ENCODE measurements at places on chromosomes 7 and 10.

GRCh38 chr7:107966711-107967110 is 36.2 kb downstream of the LAMB1 start:
- no peak for DNase-seq

DNA sequence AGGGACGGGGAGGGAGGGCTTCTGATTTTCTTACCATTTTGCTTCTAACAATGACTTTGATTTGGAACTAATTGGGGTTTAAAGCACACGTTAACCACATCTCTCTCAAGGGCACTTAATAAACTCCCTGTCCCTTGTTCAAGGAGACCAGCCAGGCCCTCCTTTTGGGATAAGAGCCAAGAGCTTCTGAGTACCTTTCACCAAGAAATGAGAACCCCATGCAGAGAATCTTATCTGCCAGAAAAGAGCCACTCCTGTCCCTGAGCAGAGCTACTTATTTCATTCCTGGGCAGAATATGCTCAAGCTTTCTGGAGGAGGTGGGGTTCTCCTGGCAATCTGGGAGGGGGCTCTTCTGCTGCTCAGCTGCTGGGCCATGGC is 574.6 kb downstream of the GALNT17 start:
- no peak for DNase-seq

GRCh38 chr10:14588084-14588937 is 186.4 kb downstream of the FAM107B start:
- DNase-seq, result no peak

- DNase-seq, result no peak
Measured at GRCh38 chr7:16702441-16702840, 51.1 kb upstream of the TSPAN13 start.

DNA sequence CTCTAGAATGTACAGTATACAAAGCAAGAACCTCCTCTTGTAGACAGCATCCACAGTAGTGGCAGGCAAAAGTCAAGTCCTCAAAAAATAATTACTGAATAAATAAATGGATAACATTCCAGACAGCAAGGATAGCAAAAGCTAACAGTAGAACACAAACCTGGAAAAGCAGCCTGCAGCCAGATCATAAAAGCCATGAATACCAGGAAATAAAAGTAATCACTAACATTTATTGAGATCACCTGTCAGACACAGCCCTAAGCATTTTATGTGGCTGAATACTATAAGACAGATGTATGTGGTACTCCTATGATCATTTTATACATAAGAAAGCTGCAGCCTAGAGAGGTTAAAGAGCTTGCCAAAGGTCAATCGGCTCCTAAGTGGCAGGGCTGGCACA is 34.0 kb downstream of the CUL2 start:
- DNase-seq, result no peak

GRCh38 chr7:24932815-24933214 is 47.2 kb downstream of the OSBPL3 start:
- DNase-seq, result no peak

GRCh38 chr10:31460242-31460641 is 141.2 kb downstream of the ZEB1 start:
- no peak for DNase-seq

- no peak for DNase-seq
Measured at GRCh38 chr10:79027147-79028055, 41.4 kb upstream of the ZMIZ1 start.

GRCh38 chr10:69480068-69480412 is 28.8 kb downstream of the TSPAN15 start:
- no peak for DNase-seq

DNA sequence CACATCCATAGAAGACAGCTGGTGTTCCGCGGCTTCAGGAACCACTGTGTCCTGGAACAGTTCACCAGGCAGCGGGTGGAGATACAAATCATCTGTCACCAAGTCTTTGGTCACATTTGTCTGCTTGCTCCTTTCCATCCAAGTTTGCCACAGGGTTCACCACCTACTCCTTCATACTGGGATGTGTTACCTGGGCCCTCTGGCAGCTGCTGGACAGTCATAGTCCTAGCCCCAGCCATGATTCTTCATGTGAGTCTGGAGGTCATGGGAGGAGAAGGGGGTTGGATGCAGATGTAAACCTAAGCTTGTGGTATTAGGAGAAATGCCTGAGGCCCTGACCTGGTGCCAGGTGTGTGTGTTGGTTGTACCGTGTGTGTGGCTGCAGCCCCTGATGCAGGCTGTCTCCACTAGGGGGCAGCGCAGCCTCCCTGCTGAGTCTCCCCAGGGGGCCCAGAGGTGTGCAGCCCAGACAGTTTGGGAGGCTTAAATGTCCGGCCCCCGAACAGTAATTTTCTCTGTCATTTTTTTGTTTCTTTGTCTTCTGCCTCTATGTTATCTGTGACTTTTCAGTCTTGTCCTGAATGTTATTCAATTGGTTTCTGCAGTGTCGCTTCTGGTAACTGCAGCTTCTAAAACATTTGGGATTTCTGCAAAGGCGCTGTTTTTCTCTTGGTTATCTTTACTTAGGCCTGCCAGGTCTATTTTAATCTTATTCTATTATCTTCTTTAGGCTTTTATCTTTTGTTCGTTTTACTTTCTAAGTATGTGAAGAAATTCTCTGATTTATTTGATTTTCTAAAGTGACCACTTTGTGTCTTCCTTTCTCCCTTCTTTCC is 14.8 kb downstream of the NPS start:
- no peak for DNase-seq

DNA sequence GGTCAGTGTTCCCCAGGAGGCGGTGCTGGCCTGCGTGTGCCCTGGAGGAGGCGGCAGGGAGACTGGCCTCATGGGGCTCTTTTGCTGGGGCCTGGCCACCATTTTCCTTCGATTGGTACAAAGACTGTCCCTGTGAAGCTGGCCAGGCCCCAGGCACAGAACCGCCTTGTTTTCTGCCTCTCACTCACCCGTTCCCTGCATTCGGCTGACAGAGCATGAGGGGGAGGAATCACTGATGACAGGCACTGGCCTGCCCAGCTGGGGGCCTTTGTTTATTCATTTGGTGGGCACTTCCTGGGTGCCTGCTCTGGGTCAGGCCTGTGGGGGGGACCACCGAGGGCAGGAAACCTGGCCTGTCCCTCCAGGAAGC is 139.2 kb downstream of the FAM53B start:
- DNase-seq, result no peak

GRCh38 chr10:92993699-92994272 is 66.8 kb upstream of the CYP26C1 start:
- no peak for DNase-seq

DNA sequence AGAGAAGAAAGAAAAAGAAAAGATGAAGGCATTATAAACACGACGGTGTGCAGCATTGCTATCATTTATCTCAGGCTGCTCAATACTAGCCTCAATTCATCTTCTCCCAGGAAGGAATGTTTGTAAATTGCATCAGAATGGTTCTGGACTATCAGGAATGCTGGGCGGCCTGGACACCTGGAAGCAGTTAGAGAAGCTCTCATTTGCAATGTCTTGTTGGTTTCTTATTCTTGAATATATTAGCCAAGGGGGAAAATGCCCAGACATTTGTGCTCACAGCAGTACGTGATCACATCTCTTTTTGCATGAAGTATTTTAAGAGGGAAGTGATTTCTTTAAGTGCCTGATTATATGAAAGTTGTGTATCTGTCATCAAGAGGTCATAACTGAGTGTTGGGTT is 85.6 kb upstream of the IMMP2L start:
- DNase-seq, result no peak

DNA sequence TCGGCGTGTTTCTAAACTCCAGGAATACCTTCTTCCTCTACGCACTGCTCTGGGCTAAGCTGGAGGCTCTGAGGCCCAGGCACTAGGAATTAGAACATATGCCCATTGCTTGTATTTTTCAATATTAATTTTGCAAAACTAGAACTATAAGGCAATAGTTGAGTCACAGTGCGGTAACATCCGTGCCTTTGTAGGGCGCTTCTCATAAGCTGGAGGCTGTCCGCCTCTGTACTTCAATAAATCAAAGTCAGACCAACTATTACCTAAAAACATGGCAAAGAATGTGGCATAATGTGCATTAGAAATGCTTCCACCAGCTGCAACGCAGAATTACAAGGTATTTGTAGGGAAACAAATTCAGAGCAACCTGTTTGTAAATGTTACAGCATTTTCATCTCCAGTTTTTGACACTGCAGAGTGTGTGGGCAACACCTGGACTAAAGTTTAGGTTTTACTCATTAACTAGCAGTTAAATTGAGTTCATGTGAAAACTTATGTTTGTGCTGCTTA is 440 bp upstream of the MINDY3 start:
- DNase-seq, result no peak

DNA sequence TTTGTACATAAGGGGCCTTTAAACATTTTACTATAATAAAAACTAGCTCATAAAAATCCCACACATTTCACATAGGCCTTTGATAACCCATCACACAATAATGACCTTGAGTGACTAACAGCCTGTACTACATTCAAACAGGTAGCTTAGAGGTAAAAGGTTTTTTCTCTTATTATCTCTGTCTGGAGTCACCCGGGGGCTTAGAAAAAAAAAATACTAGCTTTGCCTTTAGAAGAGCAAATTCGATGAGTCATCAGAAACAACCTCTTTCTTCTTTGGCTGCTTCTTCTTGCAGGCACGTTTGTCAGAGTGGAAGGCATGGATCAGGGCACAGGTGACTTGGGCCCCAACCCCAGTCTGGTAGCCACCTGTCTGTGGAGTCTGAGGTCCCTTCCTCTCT is 43.4 kb upstream of the ADO start:
- DNase-seq, result no peak

GRCh38 chr7:74627661-74628411 is 29.7 kb upstream of the GTF2I start:
- DNase-seq, result no peak

DNA sequence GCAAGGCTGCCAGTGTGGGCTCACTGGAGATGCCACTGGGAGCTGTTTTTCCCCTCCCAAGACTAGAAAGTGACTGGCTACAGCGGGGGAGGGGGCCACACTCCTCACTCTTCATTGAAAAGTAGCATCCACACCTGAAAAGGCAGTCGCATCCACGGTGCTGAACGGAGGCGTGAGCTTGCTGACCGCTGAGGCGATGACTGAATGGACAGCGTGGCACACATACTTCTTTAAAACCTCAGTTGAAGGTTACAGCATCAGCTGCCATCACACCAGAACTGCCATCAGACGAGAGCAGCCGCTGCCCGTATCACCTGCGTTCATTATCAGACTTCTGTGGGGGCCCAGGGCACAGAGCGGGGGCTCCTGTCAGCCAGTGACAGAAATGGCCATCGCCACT is 327.2 kb downstream of the DNAJB6 start:
- no peak for DNase-seq

GRCh38 chr10:27819781-27820531 is 74.3 kb upstream of the MKX start:
- no peak for DNase-seq

DNA sequence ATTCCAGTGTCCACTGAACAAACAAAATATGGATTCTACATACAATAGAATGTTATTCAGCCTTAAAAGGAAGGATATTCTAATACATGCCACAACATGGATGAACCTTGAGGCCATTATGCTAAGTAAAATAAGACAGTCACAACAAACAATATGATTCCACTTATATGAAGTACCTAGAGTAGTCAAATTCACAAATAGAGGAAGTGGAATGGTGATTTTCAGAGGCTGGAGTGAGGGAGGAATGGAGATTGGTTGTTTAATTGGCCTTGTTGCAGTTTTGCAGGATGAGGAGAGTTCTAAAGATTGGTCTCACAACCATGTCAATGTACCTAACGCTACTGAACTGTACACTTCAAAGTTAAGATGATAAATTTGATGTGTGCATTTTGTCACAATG is 119.6 kb downstream of the CHN2 start:
- no peak for DNase-seq

DNA sequence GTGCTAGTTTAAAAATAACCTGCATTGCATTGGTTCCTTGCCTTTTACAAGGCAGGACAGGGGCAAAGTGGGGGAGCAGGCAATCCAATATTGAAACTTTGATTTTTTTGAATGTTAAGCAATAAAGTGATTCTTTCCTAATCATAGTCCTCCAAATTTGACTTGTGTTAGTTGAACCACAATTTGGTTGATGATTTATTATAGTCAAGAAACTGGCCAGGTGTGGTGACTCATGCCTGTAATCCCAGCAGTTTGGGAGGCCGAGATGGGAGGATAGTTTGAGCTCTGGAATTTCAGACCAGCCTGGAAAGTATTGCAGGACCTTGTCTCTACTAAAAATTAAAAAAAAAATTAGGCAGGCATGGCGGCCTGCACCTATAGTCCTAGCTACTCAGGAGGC is 27.9 kb upstream of the ABLIM1 start:
- DNase-seq, result no peak

DNA sequence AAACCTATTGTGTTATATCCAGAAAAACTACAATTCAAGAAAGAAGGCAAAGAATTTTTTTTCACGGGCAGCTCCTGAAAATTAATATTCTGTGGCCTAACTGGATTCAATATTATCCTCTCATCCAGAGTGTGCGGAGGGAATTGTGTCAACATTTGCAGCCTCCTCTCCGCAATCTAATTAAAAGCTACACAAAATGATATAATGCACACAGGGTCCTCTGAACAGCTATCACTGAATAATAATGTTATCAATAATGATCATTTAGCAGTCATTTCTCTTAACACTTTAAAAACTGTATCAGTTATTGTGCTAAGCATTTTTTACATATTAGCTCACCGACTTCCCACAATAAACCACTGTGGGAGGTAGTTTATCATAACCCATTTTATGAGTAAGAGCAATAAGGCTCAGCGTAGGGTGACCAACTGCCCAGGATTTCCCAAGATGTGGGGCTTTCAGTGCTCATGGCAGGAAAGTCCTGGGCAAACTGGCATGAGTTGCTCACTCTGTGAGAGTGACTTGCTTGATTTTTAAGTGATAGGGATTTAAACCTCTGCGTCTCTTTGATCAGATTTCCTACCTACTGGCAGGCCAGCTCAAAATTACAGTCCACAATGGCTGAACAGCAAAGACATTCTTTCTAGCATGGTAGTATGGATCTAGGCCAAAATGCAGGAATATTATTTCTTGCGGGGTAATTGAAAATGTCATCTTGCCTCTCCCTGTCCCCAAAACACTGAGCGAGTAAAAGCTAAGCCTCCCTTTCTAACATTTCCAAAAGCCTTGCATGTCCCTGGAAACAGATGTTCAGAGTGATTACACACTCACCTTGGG is 65.7 kb downstream of the AOAH start:
- no peak for DNase-seq
